Liver (tissue), 10 donors: ENCODE measurements at places on chromosomes 7 and 10.

DNA sequence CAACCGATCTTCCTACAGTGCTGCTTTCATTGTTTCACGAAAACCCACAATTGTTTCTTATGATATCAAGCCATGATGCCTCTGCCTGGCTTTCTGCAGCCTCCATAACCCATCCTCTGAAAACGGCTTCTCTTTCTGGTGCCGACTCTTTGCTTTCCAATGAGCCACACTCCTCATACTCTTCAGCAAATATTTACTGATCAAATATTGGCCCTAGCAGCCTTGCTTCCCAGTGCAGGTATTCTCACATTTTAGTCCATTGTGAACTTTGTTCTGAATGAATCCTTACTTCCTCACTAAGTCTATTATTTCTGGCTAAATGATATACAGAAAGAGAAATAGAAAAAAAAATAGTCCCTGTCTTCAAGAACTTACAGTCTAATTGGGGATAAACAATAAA lies 35.5 kb downstream of the LAMB1 start:
- no peak for DNase-seq

DNA sequence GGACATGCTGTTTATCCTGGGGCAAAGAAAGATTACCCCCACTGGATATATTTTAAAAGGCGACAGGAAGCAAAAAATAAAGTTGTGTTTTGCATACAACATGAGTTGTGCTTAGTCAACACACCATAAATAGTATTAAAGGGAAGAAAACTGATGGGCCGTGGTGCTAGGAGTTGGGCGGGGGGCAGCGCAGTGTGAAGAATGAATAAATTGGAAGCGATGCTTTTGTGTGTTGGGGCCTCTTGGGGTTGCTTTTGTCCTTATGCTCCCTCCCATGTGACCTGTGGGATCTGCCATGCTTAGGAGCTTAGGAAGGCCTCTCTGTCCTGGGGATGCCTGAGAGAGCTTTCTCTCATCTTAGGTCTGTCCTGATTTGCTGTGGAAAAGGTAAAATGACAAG lies 35.0 kb upstream of the AGR3 start:
- DNase-seq: no peak

DNA sequence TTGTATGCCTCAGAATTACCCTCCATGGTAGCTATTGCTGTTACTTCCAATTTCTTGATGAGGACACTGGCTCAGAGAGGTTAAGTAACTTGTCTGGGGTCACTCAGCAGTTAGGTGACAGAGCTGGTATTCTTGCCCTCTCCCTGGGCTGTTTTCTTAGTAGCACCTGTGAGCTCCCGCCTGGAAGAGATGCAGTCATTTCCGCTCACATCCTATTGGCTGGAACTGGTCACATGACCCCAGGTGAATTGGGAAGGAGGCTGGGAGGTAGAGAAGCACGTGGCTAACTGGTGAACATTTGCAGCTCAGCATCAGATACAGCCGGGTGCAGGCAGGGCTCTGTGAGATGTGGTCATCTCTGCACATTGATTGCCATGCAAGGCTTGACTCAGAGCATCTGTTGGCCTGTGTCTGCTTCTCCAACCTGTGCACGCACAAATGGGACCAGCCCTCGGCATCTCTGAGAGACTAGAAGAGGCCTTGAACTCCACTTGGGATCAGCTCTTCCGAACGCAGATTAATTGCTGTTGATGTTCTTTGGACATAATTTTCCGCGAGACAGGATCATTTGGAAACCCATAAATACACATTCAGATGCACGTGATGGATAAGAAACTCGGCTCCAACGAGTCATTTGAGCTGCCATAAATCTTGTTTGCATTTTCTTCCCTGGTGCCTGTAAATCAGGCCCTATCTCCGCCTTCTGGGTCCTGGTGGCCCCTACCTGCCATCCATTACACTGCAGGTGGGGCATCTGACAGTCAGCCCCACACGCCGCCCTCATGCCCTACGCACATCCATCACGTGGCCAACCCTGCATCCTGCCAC lies 42.8 kb downstream of the MYL10 start:
- DNase-seq: peak; percentile 25

DNA sequence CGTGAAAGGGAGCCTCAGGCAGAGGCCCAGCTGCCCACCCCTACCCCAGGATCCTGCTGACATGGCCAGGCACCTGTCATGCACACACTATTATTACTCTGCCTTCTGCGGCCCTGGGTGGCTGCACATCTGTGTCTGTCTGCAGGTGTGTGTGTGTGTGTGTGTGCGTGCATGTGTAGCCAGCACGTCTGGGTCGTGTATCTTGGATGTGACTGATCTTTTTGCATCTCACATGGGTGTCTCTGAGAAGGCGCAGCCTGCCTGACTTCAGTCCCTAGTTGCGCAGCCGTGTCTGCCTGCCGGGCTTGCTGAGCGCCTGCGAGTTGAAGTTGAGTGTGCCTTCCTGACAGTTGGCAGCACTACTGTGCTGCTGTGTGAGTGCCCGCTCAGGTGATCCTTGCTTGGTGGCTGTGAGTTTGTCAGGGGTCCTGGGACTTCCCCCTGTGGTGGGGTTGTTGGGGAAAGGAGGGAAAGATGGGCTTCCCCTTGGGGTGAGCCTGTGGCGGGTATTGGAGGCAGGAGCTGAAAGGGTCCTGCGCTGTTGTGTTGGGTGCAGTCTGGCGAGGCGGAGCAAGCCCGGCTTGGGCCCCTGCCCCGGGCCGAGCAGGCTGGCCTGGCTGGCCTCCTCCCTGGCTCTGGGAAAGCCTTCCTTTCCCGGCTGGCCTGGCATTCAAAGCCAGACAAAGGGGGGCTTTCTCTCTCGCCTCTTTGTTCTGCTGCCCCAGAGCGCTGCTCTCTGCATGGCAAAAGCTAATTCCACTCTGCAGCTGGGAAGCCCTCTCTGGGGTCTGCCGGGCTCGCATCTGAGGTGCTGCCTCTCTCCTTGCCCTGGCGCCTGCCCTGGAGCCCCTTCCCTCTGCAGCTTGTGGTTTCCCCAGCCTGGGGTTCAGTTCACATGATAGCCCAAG lies 4.9 kb downstream of the TRIM8 start:
- no peak for DNase-seq

- DNase-seq: no peak
These were observed 51.7 kb downstream of the PRKCQ start for GRCh38 chr10:6528198-6528950.

- no peak for DNase-seq
These were observed 70.9 kb downstream of the HHEX start for GRCh38 chr10:92760609-92761008.

- no peak for DNase-seq
These were observed 402.3 kb upstream of the PCDH15 start for GRCh38 chr10:55203319-55203718.

DNA sequence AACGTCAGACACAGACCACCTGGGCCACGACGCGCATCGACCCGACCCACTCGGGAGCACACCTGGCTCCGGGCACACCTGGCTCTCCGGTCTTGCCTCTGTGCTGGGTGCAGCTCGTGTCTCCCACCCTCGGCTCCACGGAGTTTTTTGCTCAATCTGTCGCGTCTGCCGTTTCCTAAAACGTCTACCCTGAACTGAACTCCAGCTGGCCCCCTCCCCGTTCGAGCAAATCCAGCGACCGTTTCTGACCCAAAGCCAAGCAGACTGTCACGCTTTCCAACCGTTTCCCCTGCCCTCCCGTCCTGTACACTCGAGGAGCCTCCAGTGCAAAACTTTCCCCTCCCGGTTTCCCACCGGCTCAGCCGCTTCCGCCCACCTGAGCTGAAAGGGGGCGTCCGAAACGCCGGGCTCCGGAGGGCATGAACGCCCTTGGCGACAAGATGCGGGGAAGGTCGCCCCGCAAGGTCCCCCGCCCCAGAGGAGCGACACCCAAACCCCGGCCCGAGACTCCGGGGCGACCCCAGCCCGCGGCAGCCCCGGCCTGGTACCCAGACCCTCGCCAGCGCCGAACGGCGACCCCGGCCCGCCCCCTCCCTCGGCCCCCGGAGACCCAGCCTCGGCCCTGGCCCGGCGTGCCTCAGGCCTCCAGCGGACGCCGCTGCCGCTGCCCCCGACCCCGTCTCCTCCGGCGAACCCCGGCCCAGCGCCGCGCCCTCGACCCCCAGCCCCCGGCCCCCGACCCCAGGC lies 557 bp downstream of the CYTH3 start:
- peak; percentile 44 for DNase-seq

- DNase-seq: no peak
These were observed 280.2 kb upstream of the PHYHIPL start for GRCh38 chr10:58896229-58896628.

- DNase-seq: no peak
These were observed 233.5 kb upstream of the HDAC9 start for GRCh38 chr7:18262058-18262457.

- DNase-seq: no peak
These were observed 184.2 kb downstream of the PRPF18 start for GRCh38 chr10:13770760-13771493.

- no peak for DNase-seq
These were observed 9.1 kb downstream of the CDC123 start for GRCh38 chr10:12205082-12205481.
